ENCODE measurements at places on chromosomes 7 and 10.

GRCh38 chr7:78161781-78162180 lies 363.2 kb downstream of the PHTF2 start:
- DNase-seq: no peak

DNA sequence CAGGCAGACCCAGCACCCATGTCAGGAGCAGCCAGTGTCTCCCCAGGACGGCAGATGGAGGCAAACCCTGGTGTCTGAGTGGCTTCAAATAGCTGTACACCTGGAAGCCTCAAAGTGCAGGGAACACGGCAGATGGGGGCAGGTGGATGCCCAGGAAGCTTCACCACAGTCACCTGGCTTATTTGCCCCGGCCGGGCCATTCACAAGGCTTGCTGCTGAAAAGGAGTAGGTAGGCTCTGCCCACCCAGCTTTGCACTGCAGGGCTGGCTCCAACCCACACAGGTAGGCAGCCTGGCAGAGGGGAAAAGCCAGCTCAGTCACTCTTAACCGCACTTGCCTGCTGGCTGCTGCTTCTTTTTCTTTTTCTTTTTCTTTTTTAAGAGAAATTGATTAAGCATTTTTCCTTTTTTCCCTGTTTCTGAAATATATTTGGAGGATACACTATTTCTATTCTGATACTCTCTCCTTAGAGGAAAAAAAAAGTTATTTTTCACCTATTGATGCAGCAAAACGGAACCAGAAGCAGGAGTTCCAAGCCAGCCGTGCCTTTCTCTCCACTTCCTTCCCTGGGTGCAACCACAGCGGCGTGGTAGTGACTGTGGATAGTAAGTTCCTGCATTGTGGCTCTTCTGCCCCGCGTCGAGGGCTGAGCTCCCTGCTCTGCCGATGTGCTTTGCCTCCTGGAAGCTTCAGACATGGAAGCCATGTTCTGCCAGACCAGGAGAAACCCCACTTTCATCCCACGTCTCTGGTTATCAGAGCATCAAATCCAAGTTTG lies 118.3 kb downstream of the KLF6 start:
- DNase-seq: no peak

DNA sequence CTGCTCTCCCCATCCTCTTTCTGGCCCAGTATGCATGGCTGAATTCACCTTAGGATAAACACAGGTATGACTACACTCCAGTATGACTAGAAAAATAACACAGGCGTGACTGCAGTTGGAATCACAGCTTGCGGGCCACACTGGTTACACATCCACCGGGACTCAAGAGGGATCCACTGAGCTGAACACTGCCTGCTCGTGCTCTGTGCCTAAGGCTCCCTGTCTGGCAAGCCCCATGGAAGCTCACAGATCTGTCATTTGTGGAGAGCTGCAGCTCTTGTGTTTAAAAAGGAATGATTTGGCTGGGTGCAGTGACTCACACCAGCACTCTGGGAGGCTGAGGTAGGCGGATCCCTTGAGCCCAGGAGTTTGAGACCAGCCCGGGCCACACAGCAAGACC lies 26.8 kb downstream of the VOPP1 start:
- DNase-seq: peak; percentile 80

- DNase-seq: peak; percentile 70
Measured at GRCh38 chr10:79070606-79071395, 2.0 kb downstream of the ZMIZ1 start.

DNA sequence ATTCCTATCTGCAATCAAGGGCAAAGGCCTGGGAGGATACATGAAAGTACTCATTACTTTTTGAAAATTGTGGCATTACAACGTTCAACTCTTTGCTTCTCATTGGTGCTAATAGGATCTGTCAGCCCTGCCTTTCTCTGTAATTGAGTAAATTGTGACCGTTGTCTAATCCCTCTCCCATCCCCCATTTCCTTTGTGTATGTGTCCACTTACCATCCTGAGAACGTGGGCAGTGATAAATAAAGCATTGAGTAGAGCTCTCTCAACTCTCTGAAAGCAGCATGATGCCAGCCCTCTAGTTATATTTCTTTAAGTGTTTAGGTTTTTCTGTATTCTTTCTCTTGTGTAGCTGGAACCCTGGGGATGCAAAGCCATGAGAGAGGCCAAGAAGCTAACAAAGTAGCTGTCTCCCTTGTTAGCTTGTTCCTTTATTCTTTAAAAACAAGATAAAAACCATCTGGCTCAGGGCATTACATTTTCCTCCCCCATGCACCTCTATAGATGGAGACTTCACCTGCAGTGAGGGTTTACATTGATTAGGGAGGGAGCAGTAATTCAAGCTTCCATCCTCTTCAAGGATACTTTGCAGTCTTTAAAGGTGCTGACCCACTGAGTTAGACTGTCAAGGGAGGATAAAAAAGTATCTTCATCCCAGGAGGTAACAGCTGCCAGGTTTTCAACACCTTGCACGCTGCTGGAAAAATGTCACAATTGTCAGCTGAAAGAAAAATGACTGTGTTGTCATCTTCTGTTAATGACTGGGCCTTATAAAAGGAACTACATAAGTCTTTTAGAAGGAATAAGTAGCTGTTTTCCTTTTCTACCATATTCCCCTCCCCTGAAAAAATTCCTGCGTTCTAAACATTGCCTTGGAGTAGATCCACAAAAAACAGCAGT lies 112.3 kb downstream of the BTRC start:
- no peak for DNase-seq

DNA sequence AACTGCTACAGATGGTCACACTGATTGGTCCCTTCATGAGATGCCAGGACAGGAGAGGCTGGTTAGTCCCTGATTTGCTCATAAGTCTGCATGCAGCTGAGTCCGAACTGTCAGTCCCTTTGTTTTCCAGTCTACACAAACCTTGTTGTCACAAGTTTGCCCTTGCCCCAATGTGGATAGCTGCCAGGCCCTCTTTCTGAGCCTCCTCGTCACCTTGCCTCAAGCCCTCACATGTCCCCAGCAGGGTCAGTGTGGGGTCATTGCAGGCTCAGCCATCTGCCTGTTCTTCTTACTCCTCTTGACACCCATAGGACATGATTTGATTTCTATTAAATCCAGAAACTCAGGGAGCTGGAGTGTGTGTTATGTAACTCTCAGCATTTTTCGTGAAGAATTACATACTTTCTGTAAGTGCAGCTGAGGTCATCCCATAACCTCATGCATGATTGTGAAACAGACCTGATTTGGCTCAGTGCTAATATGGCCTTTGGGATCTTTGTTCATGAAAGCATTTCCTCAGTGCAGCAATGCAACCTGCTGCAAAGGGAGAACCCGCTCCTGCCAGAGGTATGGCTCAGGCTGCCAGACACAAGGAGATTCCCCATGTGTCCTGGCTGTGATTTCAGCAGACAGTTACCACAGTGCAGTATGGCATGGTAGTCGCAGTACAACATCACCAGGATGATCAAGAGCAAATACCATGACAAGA lies 70.0 kb upstream of the ZMIZ2 start:
- DNase-seq: peak; percentile 63

- peak; percentile 17 for DNase-seq
Measured at GRCh38 chr7:143988976-143989745, 11.0 kb upstream of the OR6B1 start.

- no peak for DNase-seq
Measured at GRCh38 chr10:96685306-96685705, 35.0 kb downstream of the PIK3AP1 start.

Measured in fibroblast of skin of scalp (primary cell).